ENCODE measurements at places on chromosomes 11 and 22.

GRCh38 chr11:94106716-94107115, 21.9 kb upstream of the PANX1 start:
- DNase-seq, result no peak

GRCh38 chr22:23068832-23069385, 1.4 kb upstream of the GNAZ start:
- DNase-seq, result peak; percentile 54

- no peak for DNase-seq
Measured at GRCh38 chr11:103125462-103125861, 16.2 kb downstream of the DYNC2H1 start.

DNA sequence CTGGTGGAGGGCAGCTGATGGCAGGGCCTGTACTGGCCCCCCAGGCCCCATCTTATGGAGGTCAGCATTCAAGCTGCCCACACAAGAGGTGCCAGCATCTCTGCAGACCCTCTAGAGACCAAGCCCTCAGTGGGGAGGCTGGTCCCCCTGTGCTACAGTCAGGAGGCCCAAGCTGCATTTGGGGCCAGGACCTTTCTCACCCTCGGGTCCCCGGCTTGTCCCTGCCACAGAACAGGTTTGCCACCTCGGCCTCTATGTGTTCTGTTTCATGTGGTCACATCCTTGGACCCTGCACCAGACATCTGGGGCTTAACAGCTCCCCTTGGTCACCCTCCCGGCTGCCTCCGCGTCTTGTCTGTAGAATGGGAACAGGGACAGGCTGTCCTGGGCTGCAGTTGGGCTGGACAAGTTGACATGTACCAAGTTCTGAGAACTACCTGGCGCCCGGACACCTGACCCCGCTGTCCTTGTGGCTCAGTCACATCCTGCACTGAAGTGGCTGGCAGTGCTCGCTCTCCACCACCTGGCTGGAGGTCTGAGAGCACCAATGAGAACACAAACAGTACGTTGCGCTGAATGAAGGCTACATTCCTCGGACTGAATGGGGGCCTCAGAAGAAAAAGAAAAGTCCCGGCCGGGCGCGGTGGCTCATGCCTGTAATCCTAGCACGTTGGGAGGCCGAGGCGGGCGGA, 2.7 kb upstream of the PLXNB2 start:
- DNase-seq, result no peak

DNA sequence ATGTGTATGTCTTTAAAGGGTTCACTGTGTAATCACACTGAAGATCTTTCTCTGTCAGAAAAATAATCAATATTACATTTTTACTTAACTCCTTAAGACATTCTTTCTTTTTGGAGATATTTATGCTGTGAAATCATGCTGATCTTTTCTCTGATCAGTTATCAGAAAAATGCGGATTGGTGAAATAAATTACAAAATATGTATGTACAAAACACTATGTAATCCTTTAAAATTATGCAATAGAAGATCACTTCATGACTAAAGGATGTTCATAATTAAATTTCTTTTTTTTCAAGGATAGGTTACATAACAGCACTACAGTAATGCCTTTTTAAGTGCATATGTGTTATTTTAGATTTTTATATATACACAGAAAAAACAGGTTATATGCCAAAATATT, 24.7 kb downstream of the BTBD10 start:
- no peak for DNase-seq

DNA sequence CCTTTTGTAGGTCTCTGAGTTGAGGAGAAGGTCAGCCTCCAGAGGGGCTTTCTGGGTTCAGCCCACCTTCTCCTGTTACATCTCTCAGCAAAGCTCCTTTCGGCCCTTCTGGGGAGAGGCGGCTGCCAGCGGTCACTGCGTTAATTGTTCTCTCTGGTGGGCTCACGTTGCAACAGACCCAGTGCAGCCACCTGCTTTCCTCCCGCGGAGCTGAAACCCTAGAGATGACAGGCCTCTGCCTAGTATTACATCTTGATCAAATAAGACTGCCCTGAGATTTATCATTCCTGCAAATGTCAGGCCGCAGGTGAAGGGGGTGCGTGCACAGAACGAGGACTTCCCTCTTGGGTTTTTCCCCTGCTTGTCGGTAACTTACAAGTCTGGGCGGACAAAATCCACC, 43.2 kb upstream of the CREB3L1 start:
- no peak for DNase-seq

GRCh38 chr11:76589964-76590950, 80.3 kb downstream of the LRRC32 start:
- DNase-seq, result no peak

DNA sequence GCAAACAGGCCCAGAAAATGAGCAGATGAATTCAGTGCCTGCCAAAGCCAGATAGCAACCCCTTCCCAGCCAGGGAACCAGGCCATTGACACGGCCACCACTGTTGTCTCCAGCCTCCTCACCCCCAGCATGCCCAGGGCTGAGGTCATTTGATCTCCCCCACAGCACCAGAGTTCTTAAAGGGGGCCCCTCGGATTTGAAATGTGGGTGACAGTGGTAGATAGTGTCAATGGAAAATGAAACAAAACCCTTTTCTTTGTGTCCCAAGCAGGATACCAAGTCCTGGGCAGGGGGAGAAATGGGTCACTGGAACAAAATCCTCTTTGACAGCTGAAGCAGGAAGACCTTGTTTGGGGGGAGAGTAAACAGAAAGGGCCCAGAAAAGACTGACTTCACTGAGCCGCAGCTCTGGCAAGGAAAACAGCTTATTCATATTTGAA, 14.3 kb upstream of the ACCSL start:
- DNase-seq, result no peak

- no peak for DNase-seq
Measured at GRCh38 chr11:111162305-111162704, 83.2 kb upstream of the POU2AF2 start.

- DNase-seq, result no peak
Measured at GRCh38 chr11:64809781-64810241, 540 bp downstream of the MEN1 start.

- DNase-seq, result no peak
Measured at GRCh38 chr11:96486890-96487611, 97.2 kb downstream of the JRKL start.

GRCh38 chr11:130892861-130893260, 23.4 kb downstream of the SNX19 start:
- DNase-seq, result no peak

GRCh38 chr11:67640021-67640757, 626 bp upstream of the TBX10 start:
- DNase-seq, result peak; percentile 72
